ENCODE measurements at places on chromosomes 12 and 14.

DNA sequence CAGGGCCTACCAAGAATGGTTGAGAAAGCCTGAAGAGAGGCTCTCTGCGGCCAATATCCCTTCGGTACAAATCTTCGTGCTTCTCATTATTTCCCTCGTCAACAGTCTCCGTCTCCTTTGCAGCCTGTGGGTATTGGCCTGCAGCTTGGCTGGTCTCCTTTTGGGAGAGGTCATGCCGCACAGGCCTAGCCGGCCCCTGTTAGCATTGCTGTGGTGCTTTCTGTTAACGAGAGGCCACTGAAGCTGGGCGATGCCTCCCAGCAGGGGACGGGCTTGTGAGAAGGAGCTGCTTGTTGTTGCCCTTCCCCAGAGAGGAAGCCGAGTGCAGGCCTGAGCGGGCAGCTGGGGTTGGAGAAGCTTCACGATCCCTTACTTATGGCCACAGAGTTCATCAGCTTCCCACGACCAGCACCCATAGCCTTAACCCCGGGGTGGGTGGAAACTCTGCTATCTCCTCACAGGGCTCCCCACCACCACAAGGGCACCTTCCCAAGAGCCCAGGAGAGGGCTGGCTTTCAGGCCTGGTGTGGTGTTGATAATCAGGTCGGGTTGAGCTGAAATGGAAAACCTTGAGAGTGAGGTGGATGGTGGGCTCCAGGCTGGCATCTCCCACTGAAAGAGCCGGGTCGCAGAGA, 228.6 kb downstream of the ZFP36L1 start:
- DNase-seq, result no peak

DNA sequence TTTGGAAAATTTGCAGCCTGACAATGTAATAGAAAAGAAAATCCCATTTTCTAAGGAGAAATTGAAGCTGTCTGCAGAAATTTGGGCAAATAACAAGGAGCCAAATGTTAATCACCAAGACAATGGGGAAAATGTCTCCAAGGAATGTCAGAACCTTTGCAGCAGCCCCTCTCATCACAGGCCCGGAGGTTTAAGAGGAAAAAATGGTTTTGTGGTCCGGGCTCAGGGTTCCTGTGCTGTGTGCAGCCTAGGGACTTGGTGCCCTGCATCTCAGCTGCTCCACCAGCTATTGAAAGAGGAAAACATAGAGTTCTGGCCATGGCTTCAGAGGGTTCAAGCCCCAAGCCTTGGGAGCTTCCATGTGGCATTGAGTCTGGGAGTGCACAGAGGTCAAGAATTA, 298.9 kb downstream of the ATXN7L3B start:
- no peak for DNase-seq

GRCh38 chr14:32820682-32821081, 118.0 kb upstream of the NPAS3 start:
- DNase-seq, result no peak

DNA sequence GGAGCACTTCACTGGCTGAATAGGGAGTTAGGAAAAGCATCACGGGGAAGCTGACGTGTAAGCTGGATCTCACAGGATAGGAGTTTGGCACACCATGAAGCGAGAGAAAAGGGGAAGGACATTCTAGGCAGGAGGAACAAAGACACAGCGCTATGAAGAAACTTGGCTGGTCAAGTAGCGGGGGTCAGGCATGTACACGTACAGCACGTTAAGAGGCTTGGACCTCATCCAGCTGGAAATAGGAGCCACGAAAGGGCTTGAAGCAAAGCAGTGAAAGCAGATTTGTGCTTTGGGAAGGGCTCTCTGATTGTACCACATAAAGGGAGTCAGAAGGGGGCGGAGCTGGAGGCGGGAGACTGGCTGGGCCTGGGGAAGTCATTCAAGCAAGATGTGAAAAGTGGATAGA, 19.6 kb upstream of the GALNT8 start:
- DNase-seq, result no peak

DNA sequence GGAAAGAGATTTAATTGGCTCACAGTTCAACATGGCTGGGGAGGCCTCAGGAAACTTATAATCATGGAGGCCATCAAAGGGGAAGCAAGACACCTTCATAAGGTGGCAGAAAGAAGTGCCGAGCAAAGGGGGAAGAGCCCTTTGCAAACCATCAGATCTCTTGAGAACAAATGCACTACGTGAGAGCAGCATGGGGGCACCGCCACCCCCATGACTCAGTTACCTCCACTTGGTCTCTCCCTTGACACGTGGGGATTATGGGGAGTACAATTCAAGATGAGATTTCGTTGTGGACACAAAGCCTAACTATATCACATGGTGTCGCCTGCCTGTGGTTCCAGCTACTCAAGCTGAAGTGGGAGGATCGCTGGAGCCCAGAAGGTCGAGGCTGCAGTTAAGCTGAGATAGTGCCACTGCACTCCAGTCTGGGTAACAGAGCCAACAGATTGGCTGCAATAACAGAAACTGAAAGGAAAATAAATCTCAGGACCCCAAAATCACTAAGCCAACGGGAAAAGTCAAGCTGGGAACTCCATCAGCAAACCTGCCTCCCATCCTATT, 10.0 kb upstream of the CDCA4 start:
- DNase-seq, result no peak

- DNase-seq, result no peak
Measured at GRCh38 chr14:54787261-54787660, 115.4 kb downstream of the GCH1 start.

DNA sequence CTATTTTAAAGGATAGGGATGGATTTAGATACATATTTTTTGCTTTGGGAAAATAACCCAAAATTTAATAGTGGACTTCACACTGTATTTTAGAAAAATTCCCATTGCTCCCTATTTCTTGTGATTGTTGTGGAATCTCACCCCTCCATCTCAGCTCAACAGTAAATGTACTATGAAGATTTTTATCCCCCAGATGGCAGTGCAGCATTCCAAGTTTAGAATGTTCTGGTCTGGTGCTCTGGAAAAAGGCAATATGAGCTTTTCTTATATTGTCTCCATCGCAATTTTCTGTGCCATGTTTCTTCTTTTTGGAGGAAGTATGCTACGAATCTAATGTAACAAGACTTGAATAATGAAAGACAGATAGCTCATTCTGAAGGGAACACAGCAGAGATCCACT, 471.7 kb upstream of the SYT1 start:
- DNase-seq, result no peak

DNA sequence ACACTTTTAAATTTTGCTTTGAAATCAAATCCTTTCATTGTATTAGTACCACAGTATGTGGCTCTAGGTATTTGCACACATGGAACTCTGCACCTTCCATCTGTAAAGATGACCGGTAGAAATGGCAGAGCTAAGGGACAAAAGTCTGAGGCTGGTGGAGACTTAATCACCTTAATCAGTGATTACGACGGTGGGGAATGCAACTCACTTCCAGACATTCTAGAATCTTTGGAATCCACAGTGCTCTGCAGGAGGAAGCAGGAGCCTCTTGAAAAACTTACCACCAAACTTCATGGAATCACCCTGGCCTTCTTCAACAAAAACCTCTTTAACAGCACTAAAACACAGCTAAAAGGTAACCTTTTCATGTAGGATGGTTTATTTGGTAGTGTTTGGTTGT, 3.9 kb upstream of the DACT1 start:
- DNase-seq, result no peak

- no peak for DNase-seq
Measured at GRCh38 chr12:51972849-51973273, 21.4 kb downstream of the ACVR1B start.

DNA sequence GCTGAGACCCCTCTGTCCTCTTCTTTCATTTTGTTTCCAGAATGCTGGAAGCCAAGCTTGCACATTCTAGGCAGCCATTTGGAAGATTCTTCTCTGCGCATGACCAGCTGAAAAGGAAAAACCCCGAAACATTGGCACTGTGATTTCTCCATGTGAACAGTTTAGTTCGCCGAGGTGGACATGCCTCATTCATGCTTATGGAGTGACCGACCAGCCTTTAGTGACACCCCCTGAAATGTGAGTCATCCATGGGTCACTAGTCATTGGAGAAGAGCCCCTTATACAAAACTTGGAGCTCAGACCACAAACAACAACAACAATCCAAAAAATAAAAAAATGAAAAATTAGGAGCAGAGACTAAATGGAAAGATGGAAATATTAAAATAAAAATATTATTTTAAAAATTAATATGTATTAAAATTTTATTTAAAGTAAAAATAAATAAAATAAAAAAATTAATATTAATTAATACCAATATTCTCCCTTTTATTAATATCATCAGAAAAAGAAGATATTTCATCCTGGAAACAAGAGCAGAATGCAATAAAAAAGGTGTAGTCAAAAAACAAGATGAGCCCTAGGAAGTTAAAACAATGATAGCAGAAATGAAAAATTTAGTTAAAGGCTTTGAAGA, 9.5 kb upstream of the KRT7 start:
- DNase-seq, result no peak
